ENCODE measurements at places on chromosomes 1 and 21.
A peak's percentile ranks its signal among the peaks of the same experiment; 100 is the strongest.

- no peak for DNase-seq
Measured at GRCh38 chr1:183894290-183894565, 89.3 kb downstream of the RGL1 start.

GRCh38 chr1:190226006-190226405 lies 251.7 kb downstream of the BRINP3 start:
- DNase-seq = no peak

GRCh38 chr1:175297291-175297690 lies 104.7 kb upstream of the KIAA0040 start:
- no peak for DNase-seq

DNA sequence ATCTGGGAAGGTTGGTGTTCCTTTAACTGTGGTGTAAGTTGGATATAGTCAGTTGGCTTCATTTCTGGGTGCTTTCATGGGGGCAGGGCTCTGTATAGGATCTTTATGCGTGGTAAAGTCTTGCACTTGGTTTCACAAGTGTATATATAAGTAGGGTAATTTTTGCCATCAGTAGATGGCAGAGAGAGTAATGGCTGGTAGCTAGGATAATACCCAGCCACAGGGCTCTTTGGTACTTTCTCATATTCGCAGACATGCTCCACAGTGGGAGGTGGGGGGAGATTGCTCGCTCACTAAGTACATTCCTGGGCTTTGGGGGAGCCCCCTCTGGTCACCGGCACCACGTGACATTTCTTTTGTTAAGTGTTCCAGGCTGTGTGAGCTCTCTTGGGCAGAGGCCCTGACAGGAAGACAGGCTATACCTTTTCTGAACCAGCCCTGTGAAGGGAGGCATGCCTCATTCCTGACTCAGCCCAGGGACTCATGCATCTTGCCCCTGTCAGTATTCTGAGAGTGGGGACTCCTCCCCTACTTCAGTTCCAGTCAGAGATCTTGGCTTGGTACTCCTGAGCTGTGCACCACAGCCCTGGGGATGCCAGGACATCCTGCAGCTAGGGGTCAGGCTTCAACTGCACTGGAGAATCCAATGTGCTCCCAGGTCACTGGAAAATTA lies 37.6 kb downstream of the FCRL2 start:
- DNase-seq = no peak

GRCh38 chr1:5991381-5992025 lies 722 bp downstream of the NPHP4 start:
- no peak for DNase-seq

DNA sequence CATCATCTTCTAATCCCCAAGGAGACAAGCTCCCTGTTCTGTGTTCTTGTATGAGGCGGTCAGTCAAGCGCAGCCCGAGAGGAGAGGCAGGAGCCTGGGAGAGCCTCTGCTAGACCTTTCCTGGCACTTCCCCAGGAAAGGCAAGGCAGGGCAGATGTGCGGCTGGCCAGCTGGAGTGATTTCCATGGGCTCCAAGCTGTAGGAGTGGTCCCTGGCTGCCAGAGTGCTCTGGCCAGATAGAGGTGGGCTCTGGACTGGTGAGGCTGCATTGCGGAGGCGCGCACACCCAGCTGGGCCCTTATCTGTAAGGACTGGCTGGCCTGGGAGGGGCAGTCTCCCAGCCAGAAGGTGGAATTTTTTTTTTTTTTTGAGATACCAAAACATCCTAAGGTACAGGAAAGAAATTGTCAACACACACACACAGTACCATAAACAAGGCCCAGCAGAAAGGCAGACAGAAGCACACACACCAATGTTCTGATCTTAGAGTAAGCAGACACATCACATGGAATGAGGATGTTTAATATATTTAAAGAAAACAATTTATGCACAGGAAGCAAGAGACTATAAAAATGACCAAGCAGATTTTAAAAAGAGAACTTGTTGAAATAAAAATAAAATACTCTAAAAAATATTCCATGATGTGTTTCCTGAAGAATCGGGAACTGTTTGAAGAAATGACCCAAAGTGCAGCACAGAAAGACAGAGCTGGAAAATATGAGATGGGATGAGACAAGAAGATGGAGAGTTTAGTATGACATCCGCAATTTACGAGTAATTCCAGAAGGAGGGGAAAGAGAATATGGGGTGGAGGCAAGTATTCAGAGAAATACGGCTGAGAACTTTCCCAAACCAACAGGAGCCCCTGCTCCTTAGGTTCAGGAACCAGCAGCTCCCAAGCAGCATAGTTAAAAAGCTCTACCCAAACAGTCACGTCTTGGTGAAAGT lies 13.4 kb downstream of the IBA57 start:
- DNase-seq = no peak

DNA sequence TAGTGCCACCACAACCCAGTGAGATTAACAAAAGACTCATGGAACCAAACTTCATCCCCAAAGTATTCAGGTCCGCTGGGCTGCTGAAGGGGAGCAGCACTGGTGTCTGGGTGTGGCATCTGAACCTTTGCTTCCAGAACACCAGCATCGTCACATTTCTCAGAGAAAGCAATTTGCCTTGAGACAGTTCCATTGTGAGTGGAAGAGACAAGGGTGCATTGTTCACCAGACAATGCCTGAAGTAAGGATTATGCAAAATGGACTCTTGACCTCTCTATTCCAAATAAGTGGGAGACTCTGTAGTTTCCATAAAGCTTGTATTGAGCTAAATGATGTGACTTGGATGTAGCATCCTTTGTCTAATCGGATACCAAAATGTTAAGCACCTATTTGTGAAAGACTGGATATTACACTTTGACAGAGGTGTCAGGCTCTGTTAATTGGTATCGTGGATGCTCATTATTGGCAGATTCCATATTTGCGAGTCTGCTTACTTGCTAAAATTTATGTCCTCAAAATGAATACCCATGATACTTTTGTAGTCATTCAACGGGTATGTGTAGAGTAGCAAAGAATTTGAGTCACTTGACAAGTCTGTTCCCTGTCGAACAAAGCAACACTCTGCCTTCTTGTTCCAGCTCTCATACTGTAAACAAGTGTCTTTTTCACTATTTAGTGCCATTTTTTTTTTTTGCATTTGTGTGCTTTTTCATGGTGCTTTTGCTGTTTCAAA lies 75.6 kb downstream of the MRPS6 start:
- DNase-seq = no peak

DNA sequence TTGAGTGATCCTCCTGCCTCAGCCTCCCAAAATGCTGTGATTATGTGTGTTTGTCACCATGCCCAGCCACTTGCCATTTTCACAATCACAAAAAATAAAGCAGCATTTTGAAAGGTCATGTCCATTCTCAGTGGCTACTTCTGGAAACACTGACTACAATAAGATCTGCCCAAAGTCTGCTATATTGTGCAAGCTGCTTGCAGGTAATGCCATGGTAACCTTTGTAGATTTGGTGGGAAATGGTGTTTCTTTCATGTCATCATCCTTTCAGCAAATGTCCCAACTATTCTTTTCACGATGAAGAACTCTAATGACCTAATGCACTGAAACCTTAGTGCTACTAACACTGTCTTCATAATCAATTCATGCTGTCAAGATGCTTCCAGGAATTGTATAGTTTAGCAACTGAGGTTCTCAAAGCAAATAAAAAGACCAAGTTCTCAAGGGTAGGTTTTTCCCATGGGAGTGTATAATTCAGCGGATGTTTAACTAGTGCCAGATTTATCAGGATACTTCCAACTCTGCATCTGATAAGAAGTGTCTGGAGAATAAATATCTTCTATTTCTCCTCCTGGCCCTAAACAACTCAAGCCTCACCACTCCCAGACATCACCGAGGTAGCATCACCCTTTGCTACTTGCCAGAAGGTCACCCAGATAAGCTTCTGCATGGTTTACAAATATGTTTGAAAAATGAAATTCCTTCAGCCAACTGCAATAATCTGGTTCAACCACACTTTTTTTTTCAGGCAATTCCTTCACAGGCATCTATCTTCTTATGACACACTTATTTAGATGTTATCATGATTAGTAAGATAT lies 132.0 kb upstream of the ZC3H11B start:
- DNase-seq = no peak

GRCh38 chr1:31955917-31956736 lies 18.0 kb upstream of the PTP4A2 start:
- peak; percentile 69 for DNase-seq

DNA sequence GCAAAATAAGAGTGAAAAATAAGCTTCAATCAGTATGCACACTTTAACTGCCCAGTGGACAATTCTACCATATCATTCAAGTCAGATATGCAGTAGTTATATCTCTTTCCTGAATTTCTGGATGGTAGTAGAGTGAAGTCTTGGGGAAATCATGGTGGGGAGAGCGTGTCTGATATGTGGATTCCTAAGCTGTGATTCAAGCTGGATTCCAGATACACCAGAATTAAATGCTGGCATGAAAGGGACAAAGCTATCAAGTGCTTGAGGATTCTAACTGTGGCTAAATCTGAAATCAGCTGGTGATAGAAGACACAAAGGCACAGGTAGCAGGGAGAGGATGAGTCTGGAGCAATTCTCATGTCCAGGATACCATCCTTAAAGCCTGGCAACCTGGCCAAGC lies 323.5 kb downstream of the DUSP10 start:
- DNase-seq = no peak

DNA sequence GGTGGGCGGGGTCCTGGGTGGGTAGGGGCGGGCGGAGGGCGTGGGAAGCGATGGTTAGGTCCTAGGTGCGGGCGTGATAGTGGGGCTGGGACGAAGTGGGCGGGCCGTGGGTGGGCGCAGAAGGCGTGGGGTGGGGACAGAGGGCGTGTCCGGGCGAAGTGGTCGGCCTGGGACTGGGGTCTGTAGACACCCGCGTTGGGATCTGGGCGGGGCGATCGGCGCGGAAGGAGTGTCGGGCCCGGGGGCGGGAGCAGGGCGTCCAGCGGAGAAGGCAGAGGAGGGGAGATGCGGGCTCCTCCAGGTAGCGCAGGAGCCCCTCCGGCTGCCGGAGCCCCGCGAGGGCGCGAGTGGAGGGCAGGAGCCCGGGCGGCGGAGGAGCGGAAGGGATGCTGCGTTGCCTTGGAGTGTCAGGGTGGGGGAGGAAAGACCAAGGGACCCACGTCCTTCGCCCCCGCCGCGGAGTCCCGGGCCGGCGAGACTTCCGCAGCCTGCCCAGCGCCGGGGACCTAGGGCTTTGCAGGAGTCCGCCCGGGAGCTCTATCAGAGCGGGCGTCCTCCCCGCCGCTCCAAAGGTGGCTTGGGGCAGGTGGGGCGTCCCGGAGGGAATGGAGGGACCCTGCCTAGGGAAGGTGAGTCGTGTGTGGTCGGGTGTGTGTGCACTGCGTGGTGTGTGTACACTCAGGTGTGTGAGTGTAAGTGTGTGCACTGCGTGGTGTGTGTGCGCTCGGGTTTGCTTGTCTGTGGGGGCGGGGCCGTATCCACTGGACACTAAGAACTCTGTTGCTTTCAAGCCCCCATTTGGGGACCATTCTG lies 27.0 kb upstream of the PRSS38 start:
- DNase-seq = no peak

- DNase-seq = no peak
Measured at GRCh38 chr1:59150577-59151386, 146.1 kb upstream of the FGGY start.

- DNase-seq = no peak
Measured at GRCh38 chr1:9235096-9235459, 504 bp downstream of the H6PD start.

DNA sequence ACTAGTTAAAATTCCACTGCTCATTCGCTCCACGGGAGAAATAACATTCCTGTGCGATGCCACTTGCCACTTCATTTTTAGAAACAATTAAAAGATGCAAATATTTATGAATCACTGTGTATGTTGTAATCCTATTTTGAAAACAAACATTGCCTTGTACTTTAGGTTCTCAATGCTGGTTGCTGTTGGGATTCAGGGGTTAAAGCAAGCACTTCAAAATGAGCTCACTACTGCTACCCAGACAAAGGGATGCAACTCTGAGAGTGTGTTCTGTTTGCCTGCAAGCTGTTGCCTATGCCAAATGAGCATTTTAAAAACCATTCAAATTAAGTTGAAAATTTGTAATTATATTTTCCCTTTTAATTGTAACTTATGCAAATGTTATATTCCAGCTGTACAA lies 87.5 kb downstream of the RWDD3 start:
- DNase-seq = no peak

DNA sequence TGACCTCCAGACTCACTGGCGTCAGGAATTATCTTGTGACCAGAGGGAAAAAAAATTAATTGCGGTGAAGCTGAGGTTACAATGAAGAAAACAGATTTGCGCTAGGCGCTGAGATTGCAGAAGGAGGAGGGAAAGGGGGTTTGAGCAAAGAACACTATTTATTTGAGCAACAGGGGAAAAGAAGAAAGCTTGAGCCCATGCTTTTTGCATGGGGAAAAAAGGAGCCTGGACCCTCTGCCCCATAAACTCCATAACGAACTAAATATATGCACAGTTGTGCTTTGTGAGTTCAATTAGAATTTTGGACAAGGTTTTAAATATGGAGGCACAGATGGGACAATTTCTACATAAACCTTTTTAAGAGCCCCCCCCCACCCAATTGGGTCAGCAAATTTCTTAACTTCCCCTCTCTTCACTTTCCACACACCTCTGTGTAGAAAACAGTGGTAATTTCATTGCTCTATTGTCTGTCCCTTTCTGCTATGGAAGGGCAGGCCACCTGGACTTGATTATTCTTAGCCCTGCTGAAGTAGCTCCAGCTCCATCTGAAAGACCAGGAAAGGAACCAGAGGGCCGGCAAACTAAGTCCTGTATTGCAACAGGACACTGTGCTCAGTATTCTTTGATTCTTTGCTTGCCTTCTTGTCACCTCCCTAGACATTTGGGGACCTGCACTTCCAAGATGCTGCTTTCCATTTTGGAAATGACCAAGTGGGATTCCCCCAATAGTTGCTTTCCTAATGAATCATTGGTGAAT lies 862 bp upstream of the ID3 start:
- no peak for DNase-seq

DNA sequence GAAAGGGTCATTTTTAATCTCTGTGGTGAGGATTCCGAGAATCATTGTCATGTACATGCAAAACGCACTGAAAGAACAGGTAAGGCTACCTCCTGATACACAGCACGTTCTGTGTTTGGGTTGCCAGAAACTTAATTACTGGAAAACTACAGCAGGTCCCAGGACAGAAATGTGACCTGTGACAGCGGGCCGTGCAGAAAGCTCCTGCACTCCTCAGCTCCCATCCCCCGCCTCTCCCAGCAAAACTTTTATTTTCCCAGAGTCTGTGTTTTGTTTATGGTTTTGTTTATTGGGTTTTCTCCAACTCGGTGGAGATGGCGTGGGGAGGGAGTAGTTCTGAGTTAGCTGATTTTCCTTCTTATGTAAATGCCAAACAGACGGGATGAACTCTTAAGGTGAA lies 44.7 kb downstream of the SLC44A3 start:
- DNase-seq = no peak
